ENCODE measurements at places on chromosomes 1 and 21. TPM values are rescaled to one million over a fixed set of nuclear protein-coding genes. Genes with fewer than 3 reads are reported as not detected.

Gene AVPR1B
- not detected for total RNA-seq

Gene FAM78B
- 4.9 TPM for total RNA-seq

Gene CLK2
- 78.5 TPM for total RNA-seq

Gene KIAA1614
- total RNA-seq: 0.27 TPM

GRCh38 chr1:155018617-155019348 is 14.8 kb downstream of the DCST2 start:
- no peak for DNase-seq

DNA sequence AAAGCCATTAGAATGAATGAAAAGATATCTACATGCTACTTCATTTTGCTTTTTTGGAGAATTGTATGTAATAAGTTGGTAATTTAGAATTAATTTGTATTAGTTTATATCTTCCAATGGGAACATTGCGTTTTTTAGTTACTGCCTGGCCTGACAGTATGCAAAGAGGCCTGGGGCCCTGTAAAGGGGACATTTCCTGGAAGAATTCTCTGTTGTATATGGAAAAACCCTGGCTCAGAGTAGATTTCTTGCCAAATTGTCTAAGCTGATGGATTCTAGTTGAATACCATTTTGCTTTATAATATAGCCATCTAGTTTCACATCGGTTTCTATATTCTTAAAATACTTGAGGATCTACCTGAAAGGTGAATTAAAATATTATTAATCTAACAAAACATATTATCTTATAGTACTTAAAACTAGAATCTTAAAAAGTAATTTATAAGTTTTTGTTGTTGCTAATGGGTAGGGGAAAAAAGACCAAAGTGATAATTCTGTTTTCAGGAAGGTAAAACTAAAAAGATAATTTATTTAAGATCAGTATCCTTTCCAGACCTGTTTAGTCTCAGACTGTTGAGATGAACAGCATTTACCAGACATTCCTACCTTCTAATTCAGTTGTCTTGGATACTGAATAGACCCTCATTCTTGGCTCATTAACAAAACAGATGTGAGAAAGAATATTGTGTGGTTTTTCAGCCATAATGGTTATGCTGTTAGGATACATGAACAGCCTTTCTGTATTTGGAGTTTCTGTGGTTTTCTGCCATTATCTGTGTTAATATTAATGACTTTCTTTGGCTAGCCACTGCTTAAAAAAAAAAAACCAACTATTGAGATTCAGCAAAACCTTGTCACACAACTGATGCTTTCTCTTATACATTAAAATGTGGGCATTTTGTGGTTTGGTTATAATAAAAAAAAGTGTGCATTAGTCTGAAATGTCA is 4.8 kb downstream of the AGO3 start:
- DNase-seq: no peak

GRCh38 chr1:48704736-48705135 is 72.0 kb downstream of the BEND5 start:
- DNase-seq: no peak

- DNase-seq: no peak
Observed at GRCh38 chr1:193270996-193271395, 84.6 kb upstream of the B3GALT2 start.

DNA sequence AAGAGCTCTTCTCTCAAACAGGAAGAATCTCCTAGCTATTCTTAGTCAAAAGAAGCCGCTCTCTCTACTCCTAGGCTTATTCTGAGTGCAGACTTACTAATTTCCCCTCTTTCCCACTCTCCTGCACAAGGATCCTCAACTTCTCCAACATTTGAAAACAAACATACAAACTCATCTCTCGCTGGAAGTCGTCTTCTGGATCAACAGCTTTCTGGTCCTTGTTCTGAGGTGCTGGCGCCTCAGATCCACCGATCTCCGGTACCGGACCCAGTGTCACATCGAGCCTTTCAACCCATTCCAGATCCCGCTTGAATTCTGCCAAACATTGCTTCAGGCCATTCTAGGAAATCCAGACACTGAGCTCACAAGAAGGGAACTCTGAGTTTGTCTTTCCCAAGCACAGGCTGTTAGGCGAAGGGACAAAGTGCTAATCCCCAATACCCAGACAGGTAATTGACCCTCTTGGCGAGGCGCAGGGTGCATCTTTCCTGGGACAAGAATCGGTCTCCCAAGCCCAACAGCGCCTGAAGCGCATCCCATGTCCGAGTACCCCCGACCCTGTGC is 696 bp downstream of the EBNA1BP2 start:
- no peak for DNase-seq

- DNase-seq: no peak
Observed at GRCh38 chr1:19785660-19786059, 14.1 kb downstream of the TMCO4 start.

DNA sequence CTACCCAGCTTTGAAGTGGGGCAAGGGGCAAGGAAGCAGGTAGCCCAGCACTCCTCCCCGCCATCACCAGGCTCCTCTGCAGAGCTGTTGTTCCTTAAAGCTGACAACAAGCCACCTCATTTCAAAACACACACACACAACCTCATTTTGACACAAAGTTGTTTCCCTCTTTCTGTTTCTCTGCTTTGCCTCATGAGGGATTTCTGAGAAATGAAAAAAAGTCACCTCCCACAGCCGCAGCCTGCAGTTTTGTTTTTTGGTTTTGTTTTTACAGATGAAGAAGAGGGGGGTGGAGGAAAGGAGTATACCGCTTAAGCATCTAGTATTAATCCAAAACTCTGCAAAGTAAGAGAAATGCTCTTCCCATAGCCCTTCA is 12.1 kb downstream of the MCL1 start:
- no peak for DNase-seq

DNA sequence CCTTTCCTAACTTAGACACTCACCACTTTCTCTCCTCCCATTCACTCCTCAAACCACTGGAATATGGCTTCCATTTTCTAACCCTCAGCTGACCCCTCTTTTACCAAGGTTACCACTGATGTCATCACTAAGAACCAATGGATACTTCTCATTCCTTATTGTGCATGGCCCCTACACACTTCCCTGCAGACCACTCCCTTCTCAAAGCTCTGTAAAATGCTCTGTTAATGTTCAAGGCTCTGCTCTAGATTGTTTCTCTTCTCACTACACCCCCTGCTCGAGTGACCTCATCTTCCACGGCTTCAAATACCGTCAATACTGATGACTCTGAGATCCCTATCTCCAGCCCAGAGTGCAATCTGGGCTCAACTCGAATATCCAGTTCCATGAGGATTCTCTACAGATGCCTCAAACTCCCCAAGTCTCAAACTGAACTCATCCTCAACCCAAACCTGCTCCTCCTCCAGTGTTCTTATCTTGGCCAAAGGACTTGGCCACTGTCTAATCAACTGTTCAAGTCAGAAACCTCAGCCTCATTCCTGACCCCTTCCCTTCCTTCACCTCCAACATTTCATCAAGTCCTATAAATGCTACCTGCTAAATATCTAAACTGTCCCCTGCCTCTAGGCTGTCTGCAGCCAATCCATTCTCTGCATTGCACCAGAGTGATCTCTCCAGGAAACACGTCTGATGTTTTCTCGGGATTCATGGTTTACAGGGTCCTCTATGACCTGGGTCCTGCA is 41.3 kb upstream of the BMP8B start:
- DNase-seq: no peak

GRCh38 chr1:30920827-30921226 is 12.3 kb upstream of the SDC3 start:
- DNase-seq: no peak

DNA sequence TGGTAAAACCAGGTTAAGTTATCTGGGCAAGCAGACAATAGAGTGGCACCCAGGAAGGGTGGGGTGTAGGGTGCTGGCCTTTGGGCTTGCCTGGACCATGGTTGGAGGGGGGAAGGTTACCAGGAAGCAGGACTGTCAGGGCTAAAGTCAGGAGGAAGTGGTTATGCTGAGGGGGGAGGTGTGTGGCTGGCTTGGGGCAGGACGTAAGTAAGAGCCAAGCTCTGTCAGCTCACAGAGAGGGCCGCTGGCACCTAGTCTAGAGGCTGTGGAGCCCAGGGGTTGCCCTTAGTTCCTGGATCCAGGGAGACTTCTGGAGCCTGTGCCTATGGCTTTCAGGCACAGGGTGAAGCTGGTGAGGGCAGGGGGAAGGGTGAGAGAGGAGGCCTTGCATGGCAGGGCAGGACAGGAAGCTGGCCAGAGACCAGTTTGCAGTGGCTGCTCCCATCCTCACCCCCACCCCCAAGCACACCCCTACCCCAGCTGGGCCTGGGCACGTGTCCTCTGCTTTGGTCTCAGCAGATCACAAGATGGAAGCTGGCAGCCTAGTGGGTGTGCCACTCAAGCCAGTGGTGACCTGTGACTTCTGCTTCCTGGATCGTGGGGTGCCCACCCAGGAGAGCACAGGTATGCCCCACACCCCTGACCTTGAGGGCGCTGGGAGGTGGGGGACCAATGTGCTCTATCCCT is 20.5 kb upstream of the SMYD3 start:
- no peak for DNase-seq

GRCh38 chr1:225769687-225770086 is 7.9 kb upstream of the SRP9 start:
- DNase-seq: no peak

GRCh38 chr1:153777648-153778047 is 2.4 kb downstream of the SLC27A3 start:
- DNase-seq: no peak

DNA sequence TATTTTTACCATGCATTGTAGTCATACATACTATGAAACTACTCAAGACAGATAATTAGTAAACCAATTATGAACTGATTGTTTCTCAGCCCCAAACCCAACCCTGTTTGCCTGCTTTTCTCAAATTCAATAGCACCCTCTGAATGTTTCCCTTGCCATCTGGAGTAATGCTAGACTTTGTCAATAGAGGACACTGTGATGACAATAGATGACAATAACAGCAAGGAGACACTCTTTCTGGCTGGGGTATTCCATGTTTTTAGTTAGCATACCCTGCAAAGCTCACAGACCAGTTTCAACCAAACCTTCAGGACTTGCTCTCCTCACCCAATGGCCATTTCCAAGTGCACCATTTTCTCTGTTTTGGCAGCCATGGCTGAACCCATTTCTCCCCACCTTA is 108.5 kb upstream of the LRRC7 start:
- no peak for DNase-seq

DNA sequence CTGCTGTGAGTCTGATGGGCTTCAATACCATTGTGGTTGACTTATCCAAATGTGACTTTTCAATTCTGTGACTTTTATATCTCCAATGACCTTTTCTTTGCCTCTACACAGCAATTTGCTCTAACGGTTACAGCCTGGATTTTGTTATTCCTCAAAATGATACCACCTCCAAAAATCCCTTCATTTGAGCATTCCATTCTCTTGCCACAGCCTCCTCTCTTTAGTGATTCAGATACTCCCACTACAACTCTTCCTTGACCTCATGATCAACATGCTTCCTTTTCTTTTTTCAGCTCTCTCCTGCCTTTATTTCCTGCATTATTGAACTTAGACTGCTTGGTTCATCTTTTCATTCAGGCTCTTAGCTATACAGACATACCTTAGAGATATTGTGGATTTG is 16.6 kb upstream of the IL19 start:
- no peak for DNase-seq

DNA sequence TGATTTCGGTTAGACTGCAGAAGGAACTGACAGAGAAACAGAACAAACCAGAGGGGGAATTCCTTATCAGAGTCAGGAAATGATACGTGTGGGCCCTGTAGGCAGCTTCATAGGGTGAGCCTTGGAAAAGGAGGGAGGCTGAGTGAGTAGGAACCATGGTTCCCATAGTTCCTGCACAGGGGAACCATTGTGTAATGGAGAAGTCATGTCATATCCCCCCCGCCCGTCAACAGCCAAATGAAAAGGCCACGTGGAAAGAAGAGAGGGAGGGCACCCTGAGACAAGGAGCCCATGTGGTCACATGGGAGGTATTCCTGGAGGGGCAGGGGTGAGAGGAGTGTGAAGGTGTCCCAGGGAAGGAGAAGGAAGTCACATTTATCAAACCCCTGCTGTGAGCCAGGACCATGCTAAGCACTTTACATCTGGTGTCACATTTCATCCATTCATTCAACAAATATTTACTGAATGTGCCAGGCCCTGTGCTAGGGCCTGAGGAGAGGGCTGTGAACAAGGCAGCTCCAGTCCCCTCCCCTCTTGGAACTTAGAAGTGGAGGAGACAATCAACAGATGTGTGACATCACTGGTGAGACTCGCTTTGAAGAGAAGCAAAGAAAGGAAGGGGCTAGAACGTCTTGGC is 15.7 kb upstream of the FGR start:
- DNase-seq: no peak

GRCh38 chr21:45285266-45285931 is 2.3 kb downstream of the POFUT2 start:
- DNase-seq: no peak
